ENCODE measurements at places on chromosomes 1 and 21.
A peak's percentile ranks its signal among the peaks of the same experiment; 100 is the strongest.

- DNase-seq: no peak
Measured at GRCh38 chr1:203589171-203589570, 37.5 kb upstream of the ATP2B4 start.

DNA sequence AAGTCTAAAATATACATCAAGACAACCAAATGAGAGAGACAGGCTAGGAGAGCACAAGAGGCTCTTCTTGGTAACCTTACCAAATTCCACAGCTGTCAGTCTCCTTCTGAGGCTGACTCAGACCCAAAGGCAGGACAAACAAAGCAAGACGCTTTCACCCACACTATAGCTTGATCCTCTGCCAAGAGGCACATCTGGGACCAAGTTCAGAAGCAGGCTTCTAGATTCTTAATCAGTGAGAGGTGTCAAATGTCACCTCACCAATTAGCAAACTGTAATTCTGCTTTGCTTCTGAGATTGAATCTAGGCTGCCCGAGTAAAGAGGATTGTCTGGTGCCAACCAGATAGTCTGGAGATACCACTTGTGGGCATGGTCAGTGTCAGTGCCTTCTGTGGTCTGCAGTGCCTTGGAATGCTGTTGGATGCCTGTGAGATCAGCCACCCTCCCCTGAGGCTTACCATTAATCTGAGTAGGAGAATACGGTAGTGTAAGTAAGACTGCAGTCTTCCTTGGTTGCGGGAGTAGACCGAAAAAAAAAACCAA, 151.0 kb downstream of the FMN2 start:
- DNase-seq: peak; percentile 15

GRCh38 chr1:173744651-173745050, 29.9 kb downstream of the KLHL20 start:
- DNase-seq: no peak

- peak; percentile 27 for DNase-seq
Measured at GRCh38 chr1:910311-910880, 13.3 kb upstream of the SAMD11 start.

Measured in SK-N-DZ (cell line).